ENCODE measurements at places on chromosomes 3 and 15. TPM values are rescaled to one million over a fixed set of nuclear protein-coding genes. Genes with fewer than 3 reads are reported as not detected.

The ASB14 gene
- total RNA-seq: not detected

The A4GNT gene
- total RNA-seq: not detected

The HAPLN3 gene
- total RNA-seq: 4.9 TPM

The THOC7 gene
- total RNA-seq: 62.9 TPM
